Ascending aorta (tissue), 2 donors: ENCODE measurements at places on chromosomes 4 and X. TPM values are rescaled to one million over a fixed set of nuclear protein-coding genes. Genes with fewer than 3 reads are reported as not detected.

HAUS7 gene
- total RNA-seq: 22.5 TPM

MAGEE2 gene
- total RNA-seq: not detected

MAGEA2B gene
- total RNA-seq: not detected

WAS gene
- 29.5 TPM for total RNA-seq

JAKMIP1 gene
- total RNA-seq: not detected

TBCK gene
- total RNA-seq: 35.7 TPM

GPRIN3 gene
- total RNA-seq: 2.1 TPM

DNA sequence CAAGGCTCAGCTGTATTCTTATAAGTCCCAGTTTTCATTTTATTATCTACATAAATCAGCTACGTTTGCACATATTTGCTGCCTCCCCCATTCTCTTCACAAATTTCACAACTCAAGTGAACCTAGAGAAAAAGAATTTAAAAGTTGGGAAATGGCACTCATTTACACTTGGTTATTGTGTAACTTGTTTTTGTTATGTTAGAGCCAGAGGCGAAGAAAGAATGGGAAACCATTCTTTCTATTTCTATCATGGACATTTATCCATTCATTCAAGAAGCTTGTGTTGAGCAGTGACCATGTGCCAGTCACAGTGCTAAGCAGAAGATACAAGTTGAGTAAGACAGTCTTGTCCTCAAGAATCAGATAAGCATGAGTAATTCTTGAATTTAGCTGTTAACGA, 13.5 kb downstream of the LIAS start:
- H3K4me3 ChIP-seq: no peak overlapping the region
- H3K4me1 ChIP-seq: no peaks in the 10 kb centered on the region
- no peak overlapping the region for H3K27ac ChIP-seq
- no peak for DNase-seq
- peaks cover 19% of the 10 kb centered on the region for H3K36me3 ChIP-seq

GRCh38 chr4:188198982-188199792, 59.9 kb downstream of the TRIML1 start:
- H3K36me3 ChIP-seq: no peaks in the 10 kb centered on the region
- H3K27ac ChIP-seq: no peak overlapping the region
- no peaks in the 10 kb centered on the region for H3K27me3 ChIP-seq
- no peak overlapping the region for H3K4me3 ChIP-seq
- DNase-seq: no peak

DNA sequence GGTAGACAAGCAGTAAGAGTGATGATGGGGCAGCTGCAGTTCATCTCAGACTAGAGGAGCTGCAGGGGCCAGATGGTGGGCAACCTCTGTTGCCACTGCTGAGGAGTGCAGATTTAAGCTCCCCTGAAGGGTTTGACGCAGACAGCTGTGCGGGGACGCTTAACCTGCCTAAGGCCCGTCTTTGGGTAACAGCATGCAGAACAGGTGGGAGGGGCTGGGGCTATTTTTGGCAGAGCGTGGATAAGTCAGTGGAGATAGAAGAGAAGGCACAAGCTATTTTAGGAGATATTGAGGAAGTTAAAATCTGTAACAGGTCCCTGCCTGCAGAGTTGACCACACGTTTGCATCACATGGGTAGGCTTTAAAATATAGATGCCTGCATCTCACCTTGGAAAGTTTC, 10.5 kb downstream of the CD99 start:
- no peak for DNase-seq
- no peak overlapping the region for H3K4me3 ChIP-seq
- H3K36me3 ChIP-seq: peaks cover 4% of the 10 kb centered on the region
- H3K27ac ChIP-seq: no peak overlapping the region

- H3K4me3 ChIP-seq: no peak overlapping the region
- no peaks in the 10 kb centered on the region for H3K36me3 ChIP-seq
- no peak for DNase-seq
- no peaks in the 10 kb centered on the region for H3K4me1 ChIP-seq
- H3K27me3 ChIP-seq: no peaks in the 10 kb centered on the region
These were observed 276.5 kb downstream of the PPP4R3C start for GRCh38 chrX:27186671-27187070.

DNA sequence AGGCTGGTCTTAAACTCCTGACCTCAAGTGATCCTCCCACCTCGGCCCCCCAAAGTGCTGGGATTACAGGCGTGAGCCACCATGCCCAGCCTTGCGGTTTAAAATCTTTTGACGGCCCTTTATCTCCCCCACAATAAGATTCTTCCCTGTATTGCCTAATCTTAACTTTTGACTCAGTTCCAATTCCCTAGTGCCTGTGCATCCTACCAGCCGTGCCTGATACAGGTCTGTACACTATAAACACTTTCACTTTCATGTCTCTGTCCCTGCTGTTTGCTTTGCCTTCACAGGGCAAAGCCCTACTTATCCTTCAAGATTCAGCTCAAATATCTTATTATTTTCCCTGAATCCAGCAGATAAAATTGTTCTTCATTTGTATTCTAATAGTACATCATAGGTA, 74.6 kb downstream of the WDR44 start:
- H3K27ac ChIP-seq: no peak overlapping the region
- DNase-seq: no peak
- H3K4me1 ChIP-seq: no peaks in the 10 kb centered on the region
- no peaks in the 10 kb centered on the region for H3K27me3 ChIP-seq

DNA sequence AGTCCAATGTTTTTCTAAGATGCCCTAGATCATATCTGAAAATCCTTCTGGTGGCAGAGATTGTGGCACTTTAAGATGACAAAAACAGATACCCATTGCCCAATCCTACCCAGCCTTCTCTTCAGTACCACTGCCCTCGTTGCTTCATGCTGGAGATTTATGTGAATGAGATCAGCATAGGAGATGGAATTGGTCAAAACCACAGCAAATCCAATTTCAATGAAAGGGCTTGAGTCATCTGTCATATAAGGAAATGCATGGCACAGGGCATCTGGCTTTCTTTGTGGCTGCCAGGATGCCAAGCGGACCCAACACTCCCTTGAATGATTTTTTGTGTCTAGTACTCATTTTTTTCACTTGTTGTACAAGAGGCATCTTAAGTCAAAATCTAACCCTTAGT, 16.8 kb downstream of the AFF2 start:
- DNase-seq: no peak
- no peak overlapping the region for H3K27ac ChIP-seq
- H3K4me1 ChIP-seq: no peaks in the 10 kb centered on the region
- H3K36me3 ChIP-seq: no peaks in the 10 kb centered on the region

DNA sequence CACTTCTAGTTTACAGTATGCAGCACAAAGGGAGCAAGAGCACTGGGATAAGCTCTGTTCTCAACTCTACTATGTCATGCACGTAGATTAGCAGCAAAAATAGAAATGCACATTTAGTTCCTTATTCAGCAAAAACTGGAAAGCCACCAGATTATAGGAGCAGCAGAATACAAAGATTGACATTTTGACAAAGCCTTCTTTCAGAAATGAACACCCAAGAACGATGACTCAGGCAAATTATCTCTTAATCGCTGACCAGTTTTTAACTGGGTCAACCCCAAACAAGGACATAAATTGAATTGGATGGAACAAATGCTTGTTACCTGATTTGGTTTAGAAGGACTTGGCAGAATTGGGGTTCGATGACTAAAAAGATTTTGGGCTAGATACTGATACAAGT, 775.3 kb upstream of the HS3ST1 start:
- no peak overlapping the region for H3K4me3 ChIP-seq
- H3K4me1 ChIP-seq: no peaks in the 10 kb centered on the region
- no peak for DNase-seq
- H3K27me3 ChIP-seq: no peaks in the 10 kb centered on the region
- H3K36me3 ChIP-seq: no peaks in the 10 kb centered on the region
